ENCODE measurements at places on chromosomes 5 and 9.

DNA sequence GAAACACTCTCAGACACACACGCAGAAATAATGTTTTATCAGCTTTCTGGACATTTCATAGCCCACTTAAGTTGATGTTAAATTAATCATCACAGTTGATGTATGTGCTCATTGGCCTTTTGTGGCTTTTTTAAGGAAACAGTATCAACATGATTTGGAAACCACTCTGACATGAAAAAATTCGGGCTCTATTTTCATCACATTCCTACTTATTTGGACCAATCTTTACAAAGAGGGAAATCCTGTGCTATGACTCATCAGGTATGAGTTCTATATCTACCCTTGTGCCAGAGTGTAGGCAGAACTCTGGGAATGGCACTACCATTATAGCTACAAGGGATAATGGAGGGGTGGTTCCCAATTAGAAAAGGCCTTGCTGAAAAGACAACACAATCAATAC is 388.4 kb upstream of the PTGER4 start:
- no peak for DNase-seq

DNA sequence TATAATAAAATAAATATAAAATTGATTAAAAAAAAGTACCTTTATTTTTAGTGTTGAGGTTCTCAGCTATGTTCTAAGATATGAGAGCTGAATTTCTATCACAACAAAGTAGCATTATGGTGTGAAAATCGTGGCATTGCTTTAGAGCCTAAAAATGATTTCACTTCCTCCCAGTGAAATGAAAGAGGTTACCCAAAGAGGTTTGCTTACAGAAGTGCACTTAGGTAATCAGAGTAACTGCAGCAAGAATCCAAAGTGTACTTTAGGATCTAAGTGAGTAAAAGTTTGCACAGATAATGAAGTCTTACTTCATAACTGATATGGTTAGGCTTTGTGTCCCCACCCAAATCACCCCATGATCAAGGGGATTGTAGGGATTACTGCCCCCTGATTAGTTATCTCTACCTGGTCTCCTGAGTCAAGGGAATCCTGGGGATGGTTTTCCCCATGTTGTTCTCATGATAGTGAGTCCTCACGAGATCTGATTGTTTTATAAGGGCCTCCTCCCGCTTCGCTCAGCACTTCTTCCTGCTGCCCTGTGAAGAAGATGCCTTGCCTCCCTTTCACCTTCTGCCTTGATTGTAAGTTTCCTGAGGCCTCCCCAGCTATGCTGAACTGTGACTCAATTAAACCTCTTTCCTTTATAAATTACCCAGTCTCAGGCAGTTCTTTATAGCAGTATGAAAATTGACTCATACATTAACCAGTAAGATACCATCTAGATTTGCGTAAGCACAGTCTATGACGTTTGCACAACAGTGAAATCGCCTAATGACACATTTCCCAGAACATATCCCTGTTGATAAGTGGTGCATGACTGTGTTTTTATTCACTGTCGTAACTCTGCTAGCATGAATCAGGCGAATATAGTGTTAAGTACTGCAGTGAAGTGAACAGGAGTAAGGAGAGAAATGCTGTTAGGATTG is 40.3 kb upstream of the LRRC70 start:
- peak; percentile 21 for DNase-seq

DNA sequence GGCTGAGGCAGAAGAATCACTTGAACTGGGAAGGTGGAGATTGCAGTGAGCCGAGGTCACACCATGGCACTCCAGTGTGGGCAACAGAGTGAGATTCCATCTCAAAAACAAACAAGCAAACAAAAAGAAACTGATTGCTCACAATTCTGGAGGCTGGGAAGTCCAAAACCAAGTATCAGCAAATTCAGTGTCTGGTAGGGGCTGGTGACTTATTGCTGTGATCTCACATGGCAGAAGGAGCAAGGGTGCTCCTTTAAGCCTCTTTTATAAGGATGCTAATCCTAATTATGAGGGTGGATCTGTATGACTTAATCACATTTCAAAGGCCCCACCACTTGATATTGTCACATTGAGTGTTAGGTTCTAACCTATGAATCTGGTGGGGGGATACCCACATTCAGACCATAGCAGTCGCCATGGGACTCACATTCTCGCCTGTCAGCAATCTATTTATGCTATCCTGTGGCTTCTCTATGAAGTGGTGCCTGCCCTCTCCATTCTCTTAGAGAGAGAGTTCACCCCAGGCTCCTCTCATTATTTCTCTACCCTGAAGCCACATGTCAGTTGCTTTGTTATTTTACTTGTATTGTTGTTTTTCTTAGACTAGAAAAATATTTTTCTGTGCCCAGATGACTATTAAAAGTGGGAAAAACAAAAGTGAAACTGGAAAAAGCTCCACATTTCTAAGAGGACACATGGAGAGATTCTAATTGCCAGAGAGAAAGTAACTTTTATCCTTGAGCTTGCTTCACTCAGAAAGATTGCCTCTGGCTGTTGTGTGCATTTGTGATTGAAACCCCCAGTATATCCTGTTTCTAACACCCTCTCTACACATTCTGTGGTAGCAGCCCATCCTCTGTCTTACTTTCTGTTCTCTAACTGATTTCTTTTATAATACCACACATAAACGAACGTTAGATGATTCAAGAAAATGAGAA is 18.8 kb upstream of the PRLR start:
- no peak for DNase-seq

GRCh38 chr5:115875447-115875846 is 33.7 kb downstream of the AP3S1 start:
- DNase-seq, result no peak

DNA sequence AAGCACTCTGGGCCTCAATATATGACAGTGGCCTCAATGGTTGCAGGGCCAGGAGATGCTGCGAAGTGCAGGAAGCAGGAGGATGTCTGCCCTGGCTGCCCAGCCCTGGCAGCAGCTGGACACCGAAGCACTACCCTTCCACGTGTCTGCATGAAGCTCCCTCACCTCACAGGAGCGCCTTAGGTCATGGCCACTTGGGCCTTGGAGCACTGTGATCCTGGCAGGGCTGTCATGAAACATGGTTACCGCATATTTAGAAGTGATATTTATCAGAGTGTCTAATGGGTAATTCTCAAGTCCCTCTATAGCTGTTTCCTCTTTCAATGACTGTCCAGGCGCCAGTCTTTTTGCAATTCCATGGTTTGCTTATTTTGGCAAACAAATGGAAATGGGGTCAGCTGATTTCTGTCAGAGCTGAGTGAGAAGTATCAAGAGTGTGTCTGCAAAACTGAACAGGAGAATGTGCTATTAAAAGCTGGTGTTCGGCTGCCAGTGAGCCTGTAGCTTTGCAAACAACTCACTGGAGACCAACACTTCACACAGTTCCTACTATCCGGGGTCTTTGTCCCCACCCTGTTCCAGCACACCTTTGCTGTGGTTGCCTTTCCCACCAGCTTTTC is 285.9 kb downstream of the KIF4B start:
- no peak for DNase-seq

DNA sequence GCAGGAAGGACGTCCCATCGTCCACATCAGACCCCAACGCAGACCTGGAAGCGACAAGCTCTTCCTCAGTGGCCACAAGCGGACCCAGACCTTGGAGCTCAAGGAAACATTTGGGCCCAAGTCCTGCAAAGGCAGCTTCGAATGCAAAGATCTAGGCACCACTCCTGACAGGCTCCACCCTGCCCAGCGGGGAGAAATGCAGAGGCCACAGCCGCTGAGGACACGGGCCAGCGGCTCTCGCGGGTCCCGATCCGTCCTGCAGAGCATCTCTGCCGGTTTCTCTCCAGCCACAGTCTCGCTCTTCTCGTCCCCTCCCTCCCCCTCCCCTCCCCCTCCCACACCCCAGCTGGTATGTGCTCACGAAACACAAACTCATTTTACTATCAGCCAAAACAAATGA is 4.9 kb downstream of the SOHLH1 start:
- DNase-seq, result no peak

- no peak for DNase-seq
Observed at GRCh38 chr5:135895474-135896006, at the start of gene IL9. IL9 (minus strand) TSS chr5:135895841; CDS start chr5:135895816, 25 bp downstream.

DNA sequence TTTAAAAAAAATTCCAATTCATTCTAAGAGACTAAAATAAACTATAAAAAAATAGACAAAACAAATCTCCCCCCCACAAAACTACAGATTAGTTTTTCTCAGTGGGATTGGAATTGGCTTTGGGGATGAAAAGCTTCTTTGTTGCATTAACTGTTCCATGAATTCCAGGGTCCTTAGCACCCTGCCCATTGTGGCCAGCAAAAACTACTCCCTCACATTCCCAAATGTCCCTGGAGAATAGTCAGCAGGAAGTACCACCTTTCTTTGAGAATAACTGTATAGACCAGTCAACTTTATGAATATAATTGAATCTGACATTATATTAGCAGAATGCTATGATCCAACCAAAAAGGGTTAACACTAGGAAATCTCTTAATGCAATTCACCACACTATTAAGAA is 147.9 kb downstream of the LPAR1 start:
- DNase-seq, result no peak

GRCh38 chr5:158709279-158709678 is 390.4 kb downstream of the EBF1 start:
- no peak for DNase-seq

- DNase-seq, result no peak
Observed at GRCh38 chr5:113371721-113372196, 63.0 kb downstream of the TSSK1B start.

- no peak for DNase-seq
Observed at GRCh38 chr9:38026840-38027527, 42.0 kb downstream of the SHB start.

- no peak for DNase-seq
Observed at GRCh38 chr5:180598316-180598701, 7.0 kb upstream of the SCGB3A1 start.

DNA sequence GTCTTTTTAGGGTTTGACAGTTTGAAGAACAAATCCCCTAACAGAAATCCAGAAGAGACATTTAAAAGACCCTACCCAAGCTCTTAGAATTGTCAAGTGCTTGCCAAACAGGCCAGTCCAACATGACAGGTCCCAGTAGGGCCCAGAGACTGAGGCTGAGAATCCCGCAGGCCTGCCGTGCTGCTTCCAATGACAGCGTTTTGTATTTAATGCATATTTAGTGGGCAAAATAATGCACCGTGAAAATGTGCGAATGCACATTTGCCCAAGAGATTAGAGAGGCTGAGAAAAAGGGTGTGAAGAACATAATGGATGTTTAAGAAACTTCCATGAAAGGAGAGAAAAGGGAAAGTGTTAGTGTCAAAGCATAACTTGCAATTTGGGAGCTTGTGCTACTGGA is 57.6 kb downstream of the CD180 start:
- no peak for DNase-seq

DNA sequence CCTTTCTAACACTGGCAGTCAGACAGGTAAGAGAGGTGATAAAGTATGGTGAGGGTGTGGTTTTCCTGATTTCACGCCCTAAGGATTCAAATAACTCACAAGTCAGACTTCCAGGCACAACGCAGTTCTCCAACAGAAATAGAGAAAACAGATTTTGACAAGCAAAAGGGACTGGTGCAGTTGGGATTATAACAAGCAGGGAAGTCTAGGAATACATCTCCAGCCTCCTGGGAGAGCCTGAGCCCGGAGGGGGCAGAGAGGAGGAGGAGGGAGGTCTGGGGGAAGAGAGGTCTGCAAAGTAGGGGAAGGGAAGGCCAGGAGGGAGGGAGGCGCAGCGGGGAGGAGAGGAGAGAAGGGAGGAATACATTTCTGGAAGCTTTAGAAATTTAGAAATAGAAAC is 1.6 kb downstream of the CMBL start:
- DNase-seq, result no peak

DNA sequence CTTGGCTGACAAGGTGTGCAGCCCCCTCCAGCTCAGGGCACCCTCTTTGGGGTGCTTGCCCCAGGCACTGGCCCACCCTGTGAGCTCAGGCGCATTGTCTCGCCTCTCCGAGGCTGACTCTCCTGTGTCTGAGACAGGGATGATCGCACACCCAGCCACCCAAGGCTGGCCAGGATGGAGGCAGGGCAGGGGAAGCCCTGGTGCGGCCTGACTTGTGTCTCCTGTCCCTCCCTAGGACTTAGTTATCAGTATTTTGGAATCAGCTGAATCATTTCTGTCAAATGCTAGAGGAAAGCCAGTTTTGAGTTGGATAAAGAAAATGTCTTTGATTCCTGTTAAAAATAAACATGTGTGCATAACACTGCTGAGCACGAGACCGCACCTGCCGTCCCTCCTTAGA is 2.5 kb upstream of the DBH start:
- no peak for DNase-seq

DNA sequence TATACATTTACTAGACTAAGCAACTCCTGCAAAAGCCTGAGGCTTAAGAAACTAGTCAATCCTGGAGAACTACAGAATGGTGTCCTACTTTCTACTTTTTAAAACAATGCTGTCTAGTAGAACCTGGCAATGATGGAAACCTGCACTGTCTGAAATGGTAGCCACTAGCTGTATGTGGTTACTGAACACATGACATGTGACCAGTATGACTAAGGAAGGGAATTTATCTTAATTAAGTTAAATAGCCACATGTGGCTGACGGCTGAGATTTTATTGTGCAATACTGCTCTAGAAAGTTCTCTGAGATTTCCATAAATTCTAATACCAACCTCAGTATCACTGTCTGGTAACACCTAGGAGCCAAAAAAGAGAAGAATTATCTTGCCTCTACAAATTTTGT is 44.9 kb upstream of the RAPGEF6 start:
- DNase-seq, result peak; percentile 42

- no peak for DNase-seq
Observed at GRCh38 chr5:44646016-44646415, 162.7 kb upstream of the MRPS30 start.

GRCh38 chr5:63563008-63563917 is 399.0 kb downstream of the HTR1A start:
- no peak for DNase-seq

DNA sequence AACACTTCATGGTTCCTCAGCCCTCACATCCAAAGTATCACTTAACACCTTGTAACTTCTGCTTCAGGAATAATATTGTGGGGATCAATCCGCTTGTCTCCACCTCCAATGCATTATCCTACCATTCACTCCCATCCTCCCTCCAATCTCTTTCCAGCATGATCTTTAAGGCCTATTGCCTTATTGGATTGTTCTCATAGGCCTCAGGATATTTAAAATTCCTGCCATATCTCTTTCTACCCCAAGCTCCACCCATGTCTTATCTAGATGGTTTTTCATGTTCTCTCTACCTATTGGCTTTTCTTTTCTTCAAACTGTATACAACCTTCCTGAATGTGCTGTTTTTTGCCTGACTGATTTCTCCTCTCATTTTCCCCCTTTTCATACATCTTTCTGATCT is 7.2 kb downstream of the KDM4C start:
- DNase-seq, result no peak

GRCh38 chr5:132747616-132748440 is 602 bp downstream of the CCNI2 start:
- DNase-seq, result no peak

Measured in HFF-Myc (cell line).